Pons (tissue), 1 donor: ENCODE measurements at places on chromosomes 1 and 21.

GRCh38 chr1:204142032-204142974 is 9.5 kb downstream of the ETNK2 start:
- no peak for DNase-seq

DNA sequence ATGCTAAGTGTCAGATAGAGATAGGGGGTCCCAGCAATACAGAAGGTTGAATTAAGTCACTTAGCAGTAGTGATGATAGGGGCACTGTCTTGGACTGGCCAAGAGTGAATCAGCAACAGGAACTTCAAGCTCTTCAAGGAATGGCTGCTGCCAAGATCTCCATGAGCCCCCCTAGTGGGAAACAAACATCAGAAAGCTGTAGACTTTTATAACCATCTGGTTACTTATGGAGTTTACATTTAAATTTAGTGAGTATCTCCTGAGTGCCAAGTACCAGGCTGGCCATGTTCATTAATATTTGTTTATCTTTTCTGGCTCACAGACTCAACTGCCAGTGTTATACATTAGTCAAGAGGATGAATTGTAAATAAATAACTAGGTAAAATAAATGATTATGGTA is 327.3 kb downstream of the TTLL7 start:
- DNase-seq, result no peak

GRCh38 chr21:34950980-34951379 is 98.1 kb downstream of the RUNX1 start:
- DNase-seq, result no peak

GRCh38 chr1:235527196-235527814 is 23.1 kb upstream of the B3GALNT2 start:
- no peak for DNase-seq

- no peak for DNase-seq
Measured at GRCh38 chr1:108121358-108122143, 78.6 kb downstream of the SLC25A24 start.
